ENCODE measurements at places on chromosomes 11 and 22.

- no peak for DNase-seq
Observed at GRCh38 chr11:70204466-70204799, 1.3 kb downstream of the FADD start.

- no peak for DNase-seq
Observed at GRCh38 chr22:32378707-32379272, 21.1 kb downstream of the RFPL3 start.

- DNase-seq = no peak
Observed at GRCh38 chr11:134144744-134145143, 75.9 kb downstream of the JAM3 start.

DNA sequence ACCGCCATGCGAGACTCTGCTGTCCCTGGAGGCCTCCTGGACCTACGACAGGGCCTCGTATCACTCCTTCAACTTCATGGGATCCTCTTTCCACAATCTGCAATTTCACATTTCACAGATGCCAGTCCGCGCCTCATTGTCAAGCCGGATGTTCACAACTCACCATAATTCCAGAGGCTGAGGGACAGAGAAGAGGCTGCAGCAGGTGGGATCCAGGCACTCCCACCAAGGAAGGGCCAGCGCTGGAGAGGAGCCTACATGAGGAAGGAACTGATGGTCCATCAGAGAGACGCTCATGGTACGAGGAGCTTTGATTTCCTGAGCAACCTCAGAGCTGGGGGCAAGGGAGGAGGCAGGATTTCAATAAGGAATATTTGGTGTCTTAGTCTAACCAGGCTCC, 495.0 kb downstream of the BRD1 start:
- DNase-seq = no peak

DNA sequence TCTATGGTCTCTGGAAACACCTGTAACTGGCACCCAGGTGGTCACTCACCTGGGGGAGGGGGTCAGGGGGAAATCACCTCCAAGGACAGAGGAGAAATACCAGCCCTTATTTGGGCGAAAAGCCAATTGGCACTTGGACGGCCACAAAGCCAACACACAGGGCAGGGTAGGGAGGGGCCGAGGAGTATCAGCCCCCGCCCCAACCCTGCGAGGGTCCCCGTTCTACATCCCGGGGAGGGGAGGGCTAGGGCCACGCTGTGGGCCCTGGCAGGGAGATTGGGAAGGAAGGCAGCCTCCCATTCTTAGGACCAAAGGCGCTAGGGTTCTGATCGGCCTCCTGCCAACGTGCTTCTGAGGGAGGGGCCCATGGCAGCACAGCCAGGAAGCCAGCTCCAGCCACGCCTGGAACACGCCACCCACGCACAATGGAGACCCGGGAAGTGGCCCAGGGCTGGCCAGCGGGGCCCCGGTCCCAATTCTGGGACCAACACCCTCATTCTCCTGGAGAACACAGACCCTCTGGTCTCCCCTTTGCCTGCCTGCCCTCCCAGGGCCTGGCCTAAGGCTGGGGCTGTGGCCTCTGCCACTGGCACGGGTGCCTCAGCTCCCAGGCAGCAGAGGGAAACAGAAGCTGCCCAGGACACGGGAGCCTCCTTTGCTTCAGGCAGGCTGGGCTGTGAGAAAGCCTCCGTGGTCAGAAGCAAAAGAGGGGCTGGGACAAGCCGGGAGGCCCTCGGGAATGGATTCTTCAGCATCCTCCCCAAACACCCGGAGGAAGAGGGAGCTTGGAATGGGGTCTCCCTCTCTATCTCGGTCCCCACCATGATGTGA, 7.4 kb downstream of the CBX6 start:
- no peak for DNase-seq

GRCh38 chr11:27191639-27192038, 151.0 kb downstream of the BBOX1 start:
- no peak for DNase-seq

GRCh38 chr11:44418456-44418830, 108.5 kb upstream of the ALX4 start:
- no peak for DNase-seq

GRCh38 chr11:66860449-66860831, 3.6 kb downstream of the LRFN4 start:
- no peak for DNase-seq

GRCh38 chr11:34620820-34621792, at the start of gene EHF:
Gene EHF (plus strand): TSS chr11:34621093. CDS start chr11:34642631, 21,538 bp downstream.
- no peak for DNase-seq

- no peak for DNase-seq
Observed at GRCh38 chr11:9264316-9265210, 587 bp downstream of the DENND5A start.

DNA sequence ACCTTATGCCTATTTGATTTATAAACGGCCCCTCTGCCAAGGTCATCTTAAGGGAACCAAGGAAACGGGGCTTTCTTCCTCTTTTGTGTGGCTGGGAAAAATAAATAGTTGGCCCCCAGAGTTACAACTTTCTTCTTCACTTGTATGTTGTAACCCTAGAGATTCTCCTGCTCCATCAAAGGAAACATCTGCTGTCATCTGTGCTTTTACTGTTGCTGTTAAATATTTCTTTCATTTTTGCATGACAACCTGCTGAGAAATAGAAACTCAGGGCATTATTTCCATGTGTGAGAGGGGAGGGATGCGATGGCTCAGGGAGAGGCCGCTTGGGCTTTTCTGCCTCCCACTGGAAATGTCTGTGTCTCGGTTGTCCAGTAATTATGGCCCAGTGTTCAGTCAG, 21.8 kb upstream of the CDC42EP2 start:
- no peak for DNase-seq

- DNase-seq = no peak
Observed at GRCh38 chr22:48838376-48838775, 989.3 kb downstream of the BRD1 start.

- DNase-seq = no peak
Observed at GRCh38 chr11:37721485-37721884, 1123.4 kb upstream of the RAG2 start.

DNA sequence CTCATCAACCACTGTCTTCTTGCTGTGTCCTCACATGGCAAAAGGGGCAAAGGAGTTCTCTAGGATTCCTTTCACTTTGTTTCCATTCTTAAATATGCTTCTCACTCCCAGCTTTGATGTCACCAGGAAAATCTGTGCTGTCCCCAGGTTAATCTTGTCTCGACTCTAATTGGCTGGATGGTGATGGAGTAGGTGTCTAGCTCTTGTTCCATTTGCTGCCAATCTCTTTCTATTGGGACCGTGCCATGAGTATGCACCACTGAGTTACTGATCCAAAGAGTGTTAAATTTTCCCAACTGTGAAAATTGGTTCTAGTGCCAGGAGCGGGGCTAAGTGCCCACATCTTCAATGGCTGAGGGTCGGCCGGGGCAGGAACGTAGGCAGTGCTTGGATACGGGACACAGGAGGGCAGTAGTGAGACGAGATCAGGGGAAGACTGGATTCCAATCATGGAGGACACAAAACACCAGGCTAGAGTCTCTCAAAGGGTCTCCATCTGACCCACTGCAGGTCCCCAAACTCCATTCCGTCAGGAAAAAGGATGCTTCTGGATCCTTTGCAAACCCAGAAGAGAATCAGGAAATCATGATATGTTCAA, 47.7 kb upstream of the CSNK2A3 start:
- no peak for DNase-seq

- no peak for DNase-seq
Observed at GRCh38 chr22:27399161-27399560, 402.4 kb downstream of the MN1 start.

DNA sequence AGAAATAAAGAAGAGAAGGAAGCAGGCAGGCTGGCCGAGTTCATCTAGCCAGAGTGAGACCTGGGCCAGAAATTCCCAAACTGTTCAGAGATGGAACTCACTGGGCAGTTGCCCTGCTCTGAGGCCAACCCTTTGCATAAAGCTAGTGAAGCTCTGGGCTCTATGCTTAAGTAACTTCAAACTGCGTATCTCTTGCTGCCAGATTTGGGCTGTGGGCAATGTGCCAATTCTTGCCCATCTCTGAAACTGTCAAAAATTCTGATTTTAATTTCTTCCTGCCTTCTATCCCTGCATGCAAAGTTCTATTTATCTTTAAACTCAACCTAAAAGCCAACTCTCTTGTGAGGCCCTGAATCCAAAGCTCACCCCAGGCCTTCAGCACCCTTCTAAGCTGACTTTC, 36.2 kb upstream of the HEPHL1 start:
- DNase-seq = no peak

DNA sequence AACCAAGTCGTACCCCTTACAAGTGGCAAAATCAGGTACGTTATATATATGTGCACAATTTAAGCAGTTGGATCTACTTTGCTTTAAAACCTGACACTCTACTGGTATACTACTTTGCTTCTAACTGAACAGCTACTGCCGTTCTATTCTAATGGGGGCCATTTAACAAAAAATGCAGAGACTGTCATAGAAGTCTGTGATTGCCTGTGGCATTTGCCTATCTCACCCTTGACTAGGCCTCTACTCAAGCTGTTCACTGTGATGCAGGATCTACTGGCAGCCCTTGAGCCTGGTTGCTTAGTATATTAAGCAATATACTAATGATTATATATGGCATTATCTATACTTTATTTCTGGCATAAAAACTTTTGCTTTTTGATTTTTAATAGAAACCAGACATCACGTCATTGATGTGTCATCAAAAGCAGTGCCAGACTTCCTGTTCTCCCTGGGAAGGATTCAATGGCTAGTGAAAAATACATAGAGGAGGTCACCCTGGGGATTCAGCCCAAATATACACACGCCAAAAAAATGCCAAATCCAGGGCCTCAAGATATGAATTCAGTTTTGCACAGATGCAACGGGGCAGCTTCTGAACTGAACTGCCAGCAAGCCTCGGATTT, 40.0 kb upstream of the FIBIN start:
- no peak for DNase-seq

DNA sequence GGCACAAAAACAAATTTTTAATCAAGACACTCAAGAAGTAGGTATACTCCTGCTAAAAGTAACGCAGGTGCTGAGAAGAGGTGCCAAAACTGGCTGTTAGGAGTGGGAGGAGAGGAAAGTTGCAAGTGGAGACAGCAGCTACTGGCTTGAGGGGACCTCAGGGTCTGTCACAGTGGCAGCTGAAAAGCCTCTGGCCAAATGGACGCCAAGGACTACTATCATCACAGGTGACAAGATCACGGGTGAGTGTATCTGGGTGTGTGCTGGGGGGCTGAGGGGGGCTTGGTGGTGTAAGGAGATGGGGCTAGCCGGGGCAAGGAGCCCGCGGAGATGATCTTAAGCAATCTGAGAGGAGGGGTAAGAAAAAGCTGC, 687 bp downstream of the ZNF202 start:
- no peak for DNase-seq

DNA sequence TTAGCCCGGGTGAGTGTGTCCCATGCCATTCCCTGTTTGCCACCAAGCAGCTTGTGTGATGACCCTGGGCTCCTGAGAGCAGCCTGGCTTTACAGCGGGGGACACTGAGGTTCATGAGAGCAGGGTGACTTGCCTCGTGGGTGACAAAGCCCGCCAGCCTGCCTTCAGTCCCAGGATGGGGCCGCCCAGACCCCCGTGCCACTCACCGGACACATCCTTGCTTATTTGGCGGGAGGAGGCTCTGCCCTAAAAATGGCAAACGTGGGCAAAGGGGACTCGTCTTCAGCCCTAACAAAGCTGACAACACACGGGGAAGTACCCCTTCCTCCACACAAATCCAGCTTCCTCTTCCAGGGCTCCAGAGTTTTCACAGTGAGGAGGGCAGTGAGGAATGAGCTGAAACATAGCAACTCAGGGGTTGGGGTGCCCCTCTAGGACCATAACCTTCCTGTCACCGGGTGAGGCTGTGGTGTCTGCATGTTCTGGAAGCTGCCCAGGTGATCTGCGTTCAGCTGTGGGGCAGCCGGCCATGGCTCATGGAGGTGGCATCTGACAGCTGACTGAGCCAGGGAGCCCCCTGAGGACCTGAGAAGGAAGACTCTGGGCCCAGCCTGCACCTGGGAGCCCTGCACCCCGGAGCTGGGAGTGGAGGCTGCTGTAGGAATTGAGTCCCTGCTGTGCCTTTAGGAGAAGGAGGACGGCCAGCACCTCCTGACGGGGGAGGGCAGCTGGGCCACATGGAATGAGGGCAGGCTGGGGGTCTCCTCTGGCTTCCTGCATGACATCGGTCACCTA, 16.7 kb downstream of the RIBC2 start:
- no peak for DNase-seq

DNA sequence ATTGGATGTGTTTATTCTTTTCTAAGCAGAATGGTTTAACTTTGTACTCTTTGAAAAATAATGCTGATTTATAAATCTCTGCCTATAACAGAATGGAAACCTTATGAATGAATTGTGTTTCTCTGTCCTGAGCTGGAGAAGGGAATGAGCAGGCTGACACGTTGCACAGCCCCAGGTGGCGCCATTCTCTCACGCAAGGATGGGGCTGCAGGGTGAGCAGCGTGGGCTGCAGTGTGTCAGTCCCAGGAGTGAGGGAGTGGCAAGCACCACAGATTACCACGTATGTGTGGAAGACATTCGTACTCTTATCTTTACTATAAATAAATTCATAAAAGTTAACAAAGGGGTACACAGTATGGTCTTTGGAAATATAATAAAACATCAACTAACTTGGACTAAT, 33.4 kb downstream of the FDX1 start:
- peak; percentile 24 for DNase-seq

GRCh38 chr11:78138694-78139421, 568 bp downstream of the ALG8 start:
- no peak for DNase-seq

DNA sequence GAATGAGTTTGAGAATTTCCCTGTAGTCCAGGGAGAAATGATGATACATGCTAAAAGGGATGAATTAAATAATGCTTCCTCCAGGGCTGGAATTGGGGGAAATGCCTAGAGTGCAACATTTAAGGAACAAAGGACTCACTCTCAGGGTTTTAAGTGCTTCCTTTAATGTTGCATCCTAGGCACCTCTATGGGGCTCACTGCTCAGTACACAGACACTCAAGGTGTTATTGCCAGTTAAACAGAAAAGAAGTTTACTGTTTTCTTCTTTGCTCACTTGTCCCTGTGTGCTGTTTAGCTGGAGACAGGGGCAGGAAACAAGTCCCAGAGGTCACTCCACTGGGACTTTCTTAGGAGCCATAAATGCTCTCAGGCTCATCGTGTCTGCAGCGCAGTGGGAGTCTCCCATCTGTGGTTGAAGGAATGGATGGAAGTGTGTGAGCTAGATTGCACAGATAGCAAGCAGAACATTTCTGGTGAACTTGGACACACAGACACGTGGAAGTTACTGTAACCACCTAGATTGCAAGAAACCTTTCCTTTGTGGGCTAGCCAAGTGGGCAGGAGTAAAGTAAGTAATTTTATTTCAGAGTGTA, 8.4 kb upstream of the OR52H1 start:
- no peak for DNase-seq

- DNase-seq = no peak
Observed at GRCh38 chr11:119905162-119905561, 176.2 kb upstream of the NECTIN1 start.

- DNase-seq = no peak
Observed at GRCh38 chr11:69080257-69080995, 31.7 kb downstream of the TPCN2 start.

- DNase-seq = no peak
Observed at GRCh38 chr11:94303966-94304958, at the start of gene IZUMO1R. Gene IZUMO1R (plus strand): TSS chr11:94304580. CDS start chr11:94305637, 1,057 bp downstream.

Measured in AG04450 (cell line).